Uterus (tissue), 4 donors: ENCODE measurements at places on chromosomes 13 and 19.

DNA sequence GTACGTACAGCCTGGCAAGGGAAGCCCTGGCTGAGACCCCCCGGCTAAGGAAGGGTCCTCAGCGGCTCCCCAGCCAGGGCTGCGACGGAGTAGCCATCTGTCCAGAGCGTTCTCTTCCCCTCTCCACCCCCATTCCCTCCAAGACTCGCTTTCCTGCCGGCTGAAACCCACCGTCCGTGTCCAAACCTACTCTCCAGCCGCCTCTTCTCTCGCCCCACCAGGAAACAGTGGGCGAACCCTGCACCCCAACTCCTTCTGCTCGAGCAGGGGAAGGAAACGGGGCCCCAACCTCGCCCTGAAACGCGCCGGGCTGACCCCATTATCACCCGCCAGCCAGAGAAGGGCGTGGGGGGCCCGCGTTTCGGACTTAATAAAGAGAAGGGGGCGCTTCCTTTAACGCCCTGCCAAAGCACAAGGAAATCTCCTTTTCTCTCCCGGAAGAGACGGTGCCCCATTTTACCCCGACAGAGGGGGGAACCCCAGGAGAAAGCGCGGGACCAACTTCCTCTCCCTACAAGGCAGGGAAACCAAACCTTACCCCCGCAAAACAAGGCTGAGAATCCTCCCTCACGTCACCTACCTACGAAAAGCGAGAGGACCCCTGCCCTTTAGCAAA, 2.5 kb downstream of the ZC3H4 start:
- DNase-seq: peak; percentile 30

- no peak for DNase-seq
These were observed 9.0 kb upstream of the COMP start for GRCh38 chr19:18800079-18800478.

DNA sequence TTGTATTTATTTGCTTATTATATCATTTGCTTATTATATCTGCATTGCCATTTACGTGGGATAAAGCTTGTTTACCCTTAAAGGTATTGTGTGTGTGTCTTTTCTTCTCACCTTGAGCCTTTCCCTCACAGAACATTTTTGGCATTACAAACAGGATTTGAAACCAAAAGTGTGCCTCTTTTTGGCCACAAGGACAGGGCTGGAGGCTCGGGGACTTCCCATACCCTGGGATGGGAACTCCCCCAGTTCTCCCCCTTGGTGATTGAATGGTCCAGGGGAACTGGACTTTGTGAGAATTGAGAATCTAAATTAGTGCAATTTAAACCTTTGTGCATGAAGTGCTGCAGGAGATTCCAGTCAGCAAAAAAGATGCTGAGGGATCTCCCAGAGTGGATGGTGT, 2.4 kb upstream of the ZNF506 start:
- DNase-seq: no peak

DNA sequence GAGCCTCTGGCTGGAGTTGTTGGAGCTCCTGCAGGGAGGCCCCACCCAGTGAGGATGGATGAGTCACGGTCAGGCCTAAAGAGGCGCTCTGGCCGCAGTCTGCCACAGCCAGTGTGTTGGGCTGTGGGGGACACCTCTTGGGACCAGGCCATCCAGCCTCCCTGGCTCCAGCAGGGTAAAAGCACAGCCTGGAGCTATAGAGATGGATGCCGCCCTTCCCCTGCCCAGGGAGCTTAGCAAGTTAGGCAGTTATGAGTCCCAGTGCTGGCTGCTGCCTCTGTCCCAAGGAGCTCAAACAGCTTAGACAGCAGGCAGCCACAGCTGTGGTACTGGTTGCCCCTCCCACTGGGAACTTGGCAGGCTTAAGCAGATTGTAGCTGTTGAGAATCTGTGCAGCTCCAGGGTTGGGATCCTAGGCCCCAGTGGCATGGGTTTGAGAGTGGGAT, 100.9 kb downstream of the NDFIP2 start:
- no peak for DNase-seq

DNA sequence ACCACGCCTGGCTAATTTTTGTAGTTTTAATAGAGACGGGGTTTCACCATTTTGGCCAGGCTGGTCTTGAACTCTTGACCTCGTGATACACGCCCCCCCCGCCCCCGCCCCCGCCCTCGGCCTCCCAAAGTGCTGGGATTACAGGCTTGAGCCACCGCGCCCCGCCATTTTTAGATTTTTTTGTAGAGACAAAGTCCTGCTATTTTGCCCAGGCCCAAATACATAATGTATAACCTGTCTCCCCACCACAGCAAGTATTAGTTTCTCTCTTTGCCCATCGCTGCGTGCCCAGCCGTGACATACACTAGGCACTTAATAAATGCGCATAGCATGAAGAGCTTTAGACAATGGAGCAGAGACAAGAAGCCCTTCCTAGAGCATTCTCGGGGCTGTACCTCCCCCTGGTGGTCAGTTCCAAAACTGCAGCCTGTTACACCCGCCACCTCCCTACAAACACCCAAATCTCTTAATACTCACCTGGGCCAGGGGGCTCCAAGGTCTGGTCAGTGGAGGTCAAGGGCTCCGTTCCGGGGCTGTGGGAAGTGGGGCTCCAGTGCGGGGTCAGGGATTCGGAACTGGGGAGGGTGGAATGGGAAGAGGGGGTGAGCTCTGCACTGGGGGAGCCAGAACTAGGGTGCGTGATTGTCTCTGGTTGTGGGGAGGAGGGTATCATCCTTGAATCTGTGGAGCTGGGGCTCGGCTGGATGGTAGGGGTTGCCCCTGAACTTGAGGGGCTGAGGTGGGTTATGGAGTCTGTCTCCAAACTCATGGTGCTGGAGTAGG, 22.5 kb downstream of the IQCN start:
- DNase-seq: peak; percentile 77

DNA sequence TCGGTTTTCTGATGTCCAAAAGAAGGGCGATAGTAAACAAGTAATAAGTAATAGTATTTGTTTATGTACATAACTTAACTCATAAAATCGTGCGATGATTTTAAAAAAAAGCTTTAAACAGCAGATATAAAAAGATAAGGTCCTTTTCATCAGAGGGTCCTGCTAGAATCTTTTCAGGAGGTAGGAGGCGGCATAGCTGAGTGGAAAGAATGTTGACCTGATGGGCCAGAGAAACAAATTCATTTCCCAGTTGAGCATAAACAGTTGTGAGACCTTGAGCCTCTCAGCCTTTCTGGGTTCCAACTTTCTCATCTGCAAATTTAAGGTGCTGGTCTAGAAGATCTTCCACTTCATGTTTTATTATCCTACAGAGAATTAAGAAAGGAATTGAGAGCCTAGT, 173.5 kb downstream of the LACC1 start:
- no peak for DNase-seq

DNA sequence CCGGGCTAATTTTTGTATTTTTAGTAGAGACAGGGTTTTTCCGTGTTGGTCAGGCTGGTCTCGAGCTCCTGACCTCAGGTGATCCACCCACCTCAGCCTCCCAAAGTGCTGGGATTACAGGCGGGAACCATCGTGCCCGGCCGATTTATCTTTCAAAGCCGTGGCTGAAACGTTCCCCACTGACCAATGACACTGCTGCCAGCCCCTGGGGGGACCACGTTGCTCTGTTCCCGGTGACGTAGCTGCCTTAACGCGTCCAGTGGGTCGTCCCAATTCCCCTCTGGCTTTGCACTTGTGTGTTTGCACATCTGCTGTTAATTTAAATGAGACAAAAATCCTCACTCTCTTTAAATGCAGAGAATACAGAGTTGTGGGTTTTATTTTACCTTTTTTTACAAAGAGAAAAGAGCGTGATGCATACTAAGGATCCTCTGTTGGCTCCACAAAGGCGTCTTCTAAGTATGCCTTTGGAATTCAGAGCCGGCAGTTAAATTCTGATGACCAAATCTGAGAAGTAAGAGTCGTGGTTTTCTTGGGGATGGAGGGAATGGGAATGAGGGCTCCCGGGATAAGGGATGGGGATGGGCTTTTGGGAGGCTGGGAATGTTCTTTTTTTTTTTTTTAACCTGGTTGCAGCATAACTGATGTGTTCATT, 18.6 kb upstream of the LMTK3 start:
- no peak for DNase-seq

DNA sequence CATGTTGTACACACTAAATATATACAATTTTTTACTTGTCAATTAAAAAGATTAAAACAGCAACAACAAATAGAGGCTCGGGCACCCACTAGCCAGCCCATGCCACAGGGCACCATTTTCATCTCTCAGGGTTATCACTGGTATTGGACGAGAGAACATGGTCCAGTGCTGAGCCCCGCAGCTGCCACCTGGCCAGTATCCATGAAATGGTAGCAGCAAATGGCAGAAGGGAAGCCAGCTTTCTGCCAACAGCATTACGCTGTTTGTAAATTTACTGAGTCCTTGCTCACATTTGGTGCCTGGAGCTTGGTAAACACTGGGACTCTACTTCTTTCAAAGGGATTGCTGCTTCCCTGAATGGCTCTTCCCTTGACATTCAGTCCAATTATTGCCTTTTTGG, 87.9 kb upstream of the WASF3 start:
- DNase-seq: no peak
